Stimulated activated CD4-positive, alpha-beta T cell treated with anti-CD3 and anti-CD28 coated beads, TNF-alpha, amount 100 ng/mL, for 1 hour (primary cell): ENCODE measurements at places on chromosomes 12 and 14.

- no peak for DNase-seq
Measured at GRCh38 chr14:33704481-33704880, 246.4 kb downstream of the EGLN3 start.

- no peak for DNase-seq
Measured at GRCh38 chr12:12488823-12489550, 73.7 kb downstream of the DUSP16 start.

DNA sequence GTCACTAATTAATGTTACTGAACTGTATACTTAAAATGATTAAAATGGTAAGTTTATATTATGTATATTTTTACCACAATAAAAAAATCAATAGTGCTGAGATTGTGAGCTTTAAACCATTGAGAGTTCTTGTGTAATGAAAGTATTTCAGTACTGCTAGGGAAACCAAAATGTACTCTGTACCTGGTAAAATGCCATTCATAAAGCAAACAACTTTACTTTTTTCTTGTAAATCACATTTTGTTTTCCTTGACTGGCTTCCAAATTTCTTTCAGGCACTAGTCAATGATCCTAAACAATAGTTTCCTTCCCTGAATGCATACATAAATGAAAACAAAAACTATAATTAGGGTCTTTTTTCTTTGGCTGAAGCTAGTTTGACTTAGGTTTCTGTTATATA is 29.4 kb upstream of the SNRPF start:
- no peak for DNase-seq

GRCh38 chr12:12686472-12686871 is 9.5 kb downstream of the GPR19 start:
- DNase-seq = no peak

DNA sequence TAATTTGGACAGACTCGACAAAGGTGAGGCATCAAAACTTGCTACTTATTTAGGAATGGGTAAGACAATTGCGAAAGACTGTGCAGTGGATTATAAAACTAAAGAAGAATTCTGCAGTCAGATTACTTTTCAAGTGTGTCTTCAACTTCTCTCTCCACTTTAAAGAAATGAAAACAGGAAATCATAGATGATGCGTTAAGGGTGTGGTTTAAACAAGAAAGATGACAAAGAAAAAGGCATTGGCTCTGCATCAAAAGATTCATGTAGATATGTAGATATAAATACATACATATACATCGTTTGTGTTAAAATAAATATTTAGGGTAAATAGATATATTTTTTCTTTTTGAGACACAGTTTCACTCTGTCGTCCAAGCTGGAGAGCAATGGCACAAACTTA is 74.6 kb upstream of the PARP11 start:
- DNase-seq = no peak

GRCh38 chr12:3155702-3156370 is 78.7 kb downstream of the TSPAN9 start:
- DNase-seq = no peak

DNA sequence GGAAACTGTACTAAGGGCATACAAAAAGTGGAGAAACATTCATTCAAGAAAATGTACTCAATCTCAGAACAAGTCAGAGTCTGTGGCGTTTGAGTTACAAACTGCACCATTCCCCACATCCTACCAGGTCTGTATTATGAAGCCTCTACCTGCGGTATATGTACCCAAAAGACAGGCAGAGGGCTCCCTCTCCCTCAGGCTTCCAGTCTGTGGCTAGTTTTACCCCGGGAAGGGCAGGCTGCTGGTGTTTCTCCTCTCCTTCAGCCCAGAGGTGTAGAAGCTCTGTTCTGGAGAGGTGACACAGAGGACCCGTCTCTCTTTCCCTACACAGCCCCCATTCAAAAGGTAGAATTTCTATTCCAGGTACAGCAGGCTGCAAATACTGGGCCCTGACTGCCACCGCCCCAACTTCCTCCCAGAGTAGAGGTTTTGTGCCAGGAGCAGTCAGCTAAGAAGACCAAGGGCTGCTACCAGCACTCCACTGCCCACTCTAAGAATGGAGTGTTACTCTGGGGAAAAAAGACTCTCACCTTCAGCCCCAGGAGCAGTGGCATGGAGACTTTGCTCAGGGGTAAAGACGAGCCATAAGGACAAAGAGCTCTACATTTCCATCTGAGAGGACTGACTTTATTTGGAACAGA is 39.4 kb downstream of the PARP11 start:
- DNase-seq = no peak

DNA sequence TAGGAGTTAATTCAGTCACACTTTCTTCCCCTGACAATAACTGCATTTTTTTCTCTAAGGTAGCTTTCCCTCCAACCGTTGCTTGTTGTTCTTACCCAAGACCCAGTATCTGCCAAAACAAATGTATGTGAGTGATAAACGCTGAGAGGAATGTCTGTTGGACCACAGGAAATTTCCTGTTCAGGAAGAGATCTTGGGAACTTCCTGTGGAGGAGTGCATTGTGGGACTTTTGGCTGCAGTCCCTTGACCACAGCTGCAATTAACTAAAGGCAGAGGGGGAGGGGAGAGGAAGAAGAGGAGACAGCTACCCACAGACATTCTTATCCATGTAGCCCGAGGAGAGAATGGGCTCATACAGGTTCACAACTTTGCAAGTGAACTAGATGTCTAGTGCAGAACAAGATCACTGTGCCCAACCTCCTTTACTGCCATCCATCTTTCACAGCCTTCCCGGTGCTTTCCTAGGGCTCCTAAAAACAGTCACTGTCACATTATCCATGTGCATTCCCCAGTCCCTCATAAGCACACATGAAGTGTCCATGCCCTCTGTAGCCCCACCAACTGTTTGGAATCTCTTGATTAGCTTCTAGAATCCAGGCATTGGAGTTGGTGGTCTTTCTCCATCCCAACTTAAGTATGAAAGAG is 149.5 kb downstream of the ETV6 start:
- DNase-seq = no peak

DNA sequence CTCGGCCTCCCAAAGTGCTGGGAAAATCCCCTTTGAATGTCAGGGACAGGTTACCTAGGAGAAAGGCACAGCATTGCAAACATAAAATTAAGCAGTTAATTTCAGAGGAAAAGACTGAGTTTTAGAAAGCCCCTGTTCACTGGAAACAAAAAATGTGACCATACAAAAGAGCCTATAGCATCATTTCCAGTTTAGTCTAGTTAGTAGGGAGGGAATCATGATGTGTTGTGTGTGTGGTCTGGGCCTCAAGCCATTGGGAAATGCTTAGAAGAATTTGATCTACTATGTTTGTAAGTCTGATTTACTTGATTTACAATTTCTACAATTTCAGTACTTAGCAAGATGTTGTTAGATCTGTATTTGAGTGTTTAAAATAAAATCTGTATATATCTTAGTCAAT is 47.1 kb upstream of the RERG start:
- no peak for DNase-seq

- DNase-seq = no peak
Measured at GRCh38 chr14:105178069-105178867, 2.8 kb downstream of the NUDT14 start.

DNA sequence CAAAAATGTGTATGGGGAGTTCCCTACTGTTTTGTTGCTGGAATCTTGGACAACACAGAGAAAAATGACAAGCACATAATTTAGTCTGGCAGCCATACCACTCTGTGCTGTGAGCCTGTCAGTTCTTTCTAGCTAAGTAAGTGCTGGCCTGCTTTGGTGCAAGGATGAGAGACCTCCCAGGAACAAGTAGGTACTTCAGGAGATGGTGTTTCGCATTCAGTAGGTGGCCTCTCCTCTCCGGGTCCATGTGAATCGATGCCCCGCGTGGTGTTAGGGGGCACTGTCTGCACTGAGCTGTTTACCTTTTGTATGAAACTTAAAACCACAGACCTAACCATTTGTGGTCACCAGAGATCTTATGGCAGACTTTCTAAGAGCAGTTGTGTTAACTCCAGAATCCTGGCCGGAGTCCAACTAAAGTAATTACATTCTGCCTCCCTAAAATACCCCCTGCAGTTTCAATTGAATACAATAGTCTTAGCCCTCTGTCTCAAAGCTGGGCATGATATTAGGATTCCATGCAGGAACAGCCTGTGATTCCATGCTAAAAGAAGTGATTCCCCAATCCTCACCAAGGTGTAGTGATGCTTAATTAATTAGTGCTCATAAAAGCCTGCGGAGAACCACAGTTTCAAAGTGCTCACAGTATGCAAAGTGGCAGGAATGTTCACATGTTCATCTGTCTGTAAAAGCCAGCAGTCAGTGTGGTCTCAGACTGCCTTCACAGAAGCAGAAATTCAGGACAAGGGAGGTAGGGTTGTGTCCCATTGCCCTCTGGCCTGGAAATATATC is 64.2 kb downstream of the LLPH start:
- no peak for DNase-seq

- no peak for DNase-seq
Measured at GRCh38 chr14:27067961-27068360, 470.1 kb upstream of the NOVA1 start.

GRCh38 chr14:100416921-100417860 is 94.1 kb downstream of the SLC25A47 start:
- no peak for DNase-seq

DNA sequence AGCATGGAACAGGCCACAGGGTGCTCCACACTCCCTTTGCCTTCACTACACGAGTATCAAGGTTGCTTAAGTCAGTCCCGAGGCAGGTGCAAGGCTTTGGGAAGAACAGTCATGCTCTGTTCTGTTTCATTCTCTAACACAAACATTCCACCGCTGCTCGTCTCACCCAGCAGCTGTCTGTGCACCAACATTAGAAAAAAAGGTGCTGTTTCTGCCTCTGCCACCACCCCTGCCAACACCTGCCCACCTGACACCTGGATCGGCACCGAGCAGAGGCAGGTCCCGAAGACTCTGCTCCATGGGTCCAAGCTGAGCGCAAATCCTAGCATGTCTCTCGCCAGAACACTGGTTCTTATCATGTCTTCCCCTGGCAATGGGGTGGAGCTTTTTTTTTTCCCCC is 347.7 kb downstream of the TMEM132D start:
- no peak for DNase-seq

GRCh38 chr12:105534068-105534467 is 203.6 kb downstream of the C12orf75 start:
- no peak for DNase-seq
